Fibroblast of the aortic adventitia (primary cell): ENCODE measurements at places on chromosomes 6 and 20. TPM values are rescaled to one million over a fixed set of nuclear protein-coding genes. Genes with fewer than 3 reads are reported as not detected.

DNA sequence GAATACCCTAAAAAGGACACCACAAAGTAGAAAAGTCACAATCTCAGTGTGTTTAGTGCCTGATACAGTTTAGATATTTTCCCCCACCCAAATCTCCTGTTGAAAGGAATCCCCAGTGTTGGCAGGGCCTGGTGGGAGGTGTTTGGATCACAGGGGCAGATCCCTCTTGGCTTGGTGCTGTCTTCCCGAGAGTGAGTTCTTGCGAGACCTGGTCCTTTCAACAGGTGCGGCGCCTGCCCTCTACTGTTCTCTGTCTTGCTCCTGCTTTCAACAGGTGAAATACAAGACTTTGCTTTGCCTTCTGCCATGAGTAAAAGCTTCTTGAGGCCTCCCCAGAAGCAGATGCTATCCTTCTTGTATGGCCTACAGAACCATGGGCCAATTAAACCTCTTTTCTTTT is 534.3 kb upstream of the NRSN1 start:
- no peak for DNase-seq

DNA sequence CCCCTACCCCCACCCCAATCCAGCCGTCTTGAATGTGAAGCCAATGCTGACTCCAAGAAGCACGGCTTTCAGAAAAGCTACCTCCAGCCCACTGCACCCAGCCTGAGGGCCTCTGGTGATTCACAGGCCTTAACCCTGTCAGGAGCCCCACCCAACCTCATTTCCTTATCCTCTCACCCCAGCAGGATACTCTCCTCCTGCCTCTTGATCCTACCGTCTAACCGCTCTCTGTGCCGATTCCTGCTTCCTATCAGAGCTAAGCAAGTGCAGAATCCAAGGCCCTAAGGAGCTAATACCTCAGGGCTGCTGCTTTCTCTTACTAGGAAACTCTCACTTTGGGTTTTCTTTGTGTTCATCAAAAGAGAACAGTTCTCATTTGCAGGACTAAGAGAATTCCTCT is 47.2 kb downstream of the TRERF1 start:
- peak; percentile 82 for DNase-seq

GRCh38 chr6:17536586-17536985 is 63.5 kb upstream of the FAM8A1 start:
- DNase-seq: no peak

- DNase-seq: no peak
Observed at GRCh38 chr6:36142971-36143838, 12.9 kb downstream of the MAPK13 start.

- peak; percentile 68 for DNase-seq
Observed at GRCh38 chr6:11245381-11246256, 13.2 kb upstream of the NEDD9 start.

SIRPD gene
- total RNA-seq: not detected in 2 replicates

DNA sequence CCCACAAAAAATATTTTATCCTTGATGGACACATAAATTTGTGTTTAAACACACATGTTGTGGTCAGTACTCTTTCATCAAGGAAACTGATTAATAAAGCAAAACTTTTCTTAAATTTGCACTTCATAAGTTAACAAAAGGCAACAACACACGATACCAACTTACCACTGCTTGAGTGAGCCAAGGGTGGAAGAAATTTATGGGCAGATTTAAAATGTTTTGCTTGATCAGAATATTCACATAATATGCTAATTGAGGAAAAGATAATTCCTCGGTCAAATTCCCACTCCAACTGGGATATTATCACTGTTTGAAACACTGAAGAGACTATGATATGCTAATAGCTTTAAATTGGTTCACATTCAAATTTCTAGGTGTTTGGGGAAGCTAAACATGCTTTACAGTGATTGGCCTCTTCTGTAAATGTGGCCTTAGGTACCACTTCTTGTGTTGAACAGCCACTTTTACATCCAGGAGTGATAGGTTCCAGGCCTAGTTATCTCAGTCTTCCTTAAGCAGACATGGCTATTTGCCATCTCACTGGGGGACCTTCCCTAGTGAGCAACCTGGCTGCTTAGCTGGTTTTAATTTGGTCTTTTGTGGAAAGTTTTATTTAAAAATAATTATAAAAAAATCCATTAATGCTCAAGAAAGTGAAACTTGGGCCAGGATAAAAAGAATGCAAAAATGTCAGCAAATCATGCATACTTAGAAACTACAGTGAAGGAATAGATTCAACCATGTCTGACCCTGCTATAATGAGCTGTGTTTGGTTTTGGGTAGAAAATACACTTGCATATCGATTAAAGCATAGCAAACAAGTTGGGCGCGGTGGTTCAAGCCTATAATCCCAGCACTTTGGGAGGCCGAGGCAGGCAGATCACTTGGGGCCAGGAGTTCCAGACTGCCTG is 221.2 kb upstream of the MAP3K7 start:
- no peak for DNase-seq

DNA sequence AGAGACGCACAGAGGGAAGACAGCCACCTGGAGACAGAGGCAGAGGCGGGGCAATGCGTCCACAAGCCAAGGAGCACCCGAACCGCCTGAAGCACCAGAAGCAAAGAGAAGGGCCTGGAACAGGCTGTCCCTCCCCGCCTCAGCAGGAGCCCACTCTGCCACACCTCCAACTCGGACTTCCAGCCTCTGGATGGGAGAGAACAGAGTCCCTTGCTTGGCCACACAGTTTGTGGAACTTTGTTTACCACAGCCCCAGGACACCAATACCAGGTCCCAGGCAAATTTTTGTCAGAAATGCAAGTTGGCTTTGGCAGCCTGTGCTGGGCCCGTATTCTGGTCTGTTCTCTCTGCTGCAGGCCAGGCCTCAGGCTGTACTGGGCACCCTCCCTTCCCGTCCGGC is 87.5 kb upstream of the RPS6KA2 start:
- no peak for DNase-seq

DNA sequence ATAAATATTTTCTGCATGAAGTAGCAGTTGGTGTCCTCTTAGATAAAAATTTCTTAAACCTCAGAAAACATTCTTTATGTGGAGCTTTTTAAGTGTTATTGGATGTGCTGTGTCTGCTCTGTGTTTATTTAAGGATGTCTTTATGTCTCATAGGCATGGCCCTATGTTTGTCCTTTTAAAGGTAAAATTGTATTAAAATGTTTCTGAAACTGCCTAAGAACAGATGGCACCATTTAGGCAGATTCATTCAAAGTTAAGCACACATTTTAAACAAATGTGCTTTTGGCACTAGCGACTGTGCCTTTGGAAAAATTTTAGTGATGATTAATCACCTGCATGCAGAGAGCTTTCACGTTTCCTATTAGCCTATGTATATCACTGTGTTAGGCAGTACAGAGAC is 125.2 kb downstream of the KIF6 start:
- no peak for DNase-seq

DNA sequence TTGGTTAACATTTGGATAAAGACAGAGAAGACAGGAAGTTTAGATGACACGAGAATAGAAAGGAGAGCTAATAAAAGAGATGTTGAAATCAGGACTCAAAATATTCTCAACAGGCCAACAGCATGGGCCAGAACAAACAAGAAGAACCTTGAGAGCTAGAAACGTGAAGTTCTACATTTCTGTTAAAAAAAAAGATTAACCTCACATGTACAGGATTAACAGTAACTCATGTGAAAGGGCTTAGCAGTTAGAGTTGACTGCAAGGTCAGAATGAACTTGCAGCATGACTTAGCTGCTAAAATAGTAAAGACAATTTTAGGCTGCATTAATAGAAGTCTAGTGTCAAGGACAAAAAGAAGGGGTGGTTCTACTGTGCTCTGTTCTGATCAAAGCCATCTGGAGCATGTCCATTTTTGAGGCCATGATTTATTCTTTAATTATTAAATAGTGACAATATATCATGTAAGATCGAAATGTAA is 331.1 kb upstream of the HSF2 start:
- peak; percentile 27 for DNase-seq

DNA sequence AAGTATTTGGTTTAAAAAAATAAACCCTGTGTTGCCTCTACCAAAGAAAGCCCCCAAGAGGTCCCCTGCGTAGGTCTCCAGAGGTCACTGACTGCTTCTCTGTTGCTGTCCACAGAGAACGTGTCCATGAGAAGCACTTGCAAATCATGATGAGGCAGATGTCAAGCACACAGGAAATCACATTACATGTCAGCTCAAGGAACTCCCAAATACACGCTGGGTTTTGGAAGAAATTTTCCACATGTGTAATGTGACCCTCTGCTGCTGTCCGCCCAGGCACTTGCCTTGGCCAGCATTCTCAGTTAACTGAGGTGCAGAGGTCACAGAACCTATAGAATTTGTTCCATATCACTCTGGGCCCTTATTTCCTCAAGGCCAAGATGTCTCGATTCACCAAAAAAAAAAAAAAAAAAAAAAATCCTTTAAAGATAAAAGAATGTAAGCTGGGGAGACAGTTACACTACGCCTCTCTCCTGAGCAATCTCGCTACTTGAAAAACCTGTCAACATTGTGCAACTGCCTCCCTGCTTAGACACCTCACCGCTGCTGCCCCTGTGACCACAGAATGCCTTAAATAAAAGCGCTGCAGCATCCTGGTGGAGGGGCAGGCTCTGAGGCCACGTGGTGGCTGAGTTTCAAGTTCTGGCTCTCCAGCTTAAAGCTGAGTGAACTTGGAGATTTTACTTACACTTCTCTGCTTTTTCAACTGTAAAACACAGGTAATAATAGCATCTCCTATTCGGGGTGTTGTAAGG is 42.3 kb downstream of the SLC22A23 start:
- no peak for DNase-seq
